Stimulated activated CD4-positive, alpha-beta T cell treated with anti-CD3 and anti-CD28 coated beads, Interleukin-2, amount 100 ng/mL, for 24 hours (primary cell): ENCODE measurements at places on chromosomes 2 and 18.

- DNase-seq = no peak
Observed at GRCh38 chr2:66494708-66495107, 59.8 kb downstream of the MEIS1 start.

GRCh38 chr2:14756981-14757657 is 124.6 kb downstream of the LRATD1 start:
- no peak for DNase-seq

DNA sequence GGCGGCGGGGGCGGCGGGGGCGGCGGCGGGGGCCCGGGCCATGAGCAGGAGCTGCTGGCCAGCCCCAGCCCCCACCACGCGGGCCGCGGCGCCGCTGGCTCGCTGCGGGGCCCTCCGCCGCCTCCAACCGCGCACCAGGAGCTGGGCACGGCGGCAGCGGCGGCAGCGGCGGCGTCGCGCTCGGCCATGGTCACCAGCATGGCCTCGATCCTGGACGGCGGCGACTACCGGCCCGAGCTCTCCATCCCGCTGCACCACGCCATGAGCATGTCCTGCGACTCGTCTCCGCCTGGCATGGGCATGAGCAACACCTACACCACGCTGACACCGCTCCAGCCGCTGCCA is 644 bp downstream of the ONECUT2 start:
- DNase-seq = no peak

GRCh38 chr2:208013285-208014178 is 11.8 kb downstream of the PLEKHM3 start:
- DNase-seq = no peak

DNA sequence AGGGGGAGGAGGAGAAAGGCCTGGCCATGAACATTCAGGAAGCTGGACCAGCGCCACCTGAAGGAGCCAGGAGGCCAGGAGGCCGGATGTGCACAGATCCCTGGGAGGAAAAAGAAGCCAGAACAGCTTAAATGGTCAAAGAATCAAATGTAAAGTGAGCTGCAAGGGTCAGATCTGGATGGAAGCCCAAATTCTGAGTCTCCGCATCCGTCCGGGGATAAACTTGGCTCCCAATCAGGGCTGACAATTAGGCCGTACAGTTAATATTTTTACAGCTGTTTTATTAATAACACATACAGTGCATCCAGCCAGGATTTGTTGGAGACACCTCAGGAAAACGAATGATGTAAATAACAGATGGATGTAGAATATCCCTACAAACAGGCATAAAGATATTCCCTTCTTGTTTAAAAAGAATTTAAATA is 495.1 kb upstream of the TCF4 start:
- no peak for DNase-seq

DNA sequence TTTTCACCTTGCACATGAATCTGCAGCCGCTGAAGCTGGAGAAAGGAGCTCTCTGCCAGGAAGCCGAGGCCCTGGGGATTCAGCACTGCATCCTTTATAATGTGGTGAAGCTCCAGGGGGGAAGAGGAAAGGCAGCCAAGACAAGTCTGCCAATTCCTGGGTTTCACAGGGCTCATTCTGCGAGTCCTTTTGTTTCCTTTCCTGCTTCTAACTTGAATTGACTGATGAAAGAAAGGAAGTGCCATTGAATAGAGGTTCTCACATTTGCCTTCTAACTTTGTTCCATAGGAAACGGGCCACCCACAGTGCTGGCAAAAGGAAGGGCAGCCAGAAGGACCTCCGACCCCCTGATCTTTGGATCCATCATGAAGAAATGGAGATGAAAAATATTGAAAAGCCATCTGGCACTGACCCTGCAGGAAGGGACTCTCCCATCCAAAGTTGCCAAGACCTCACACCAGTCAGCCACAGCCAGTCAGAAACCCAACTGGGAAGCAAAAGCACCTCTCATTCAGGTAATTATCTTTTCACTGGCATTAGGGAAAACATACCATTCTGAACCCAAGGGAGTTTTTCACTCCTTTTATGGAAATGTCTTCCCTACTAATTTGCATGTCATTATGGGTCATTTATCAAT is 765.4 kb downstream of the MBD2 start:
- no peak for DNase-seq

DNA sequence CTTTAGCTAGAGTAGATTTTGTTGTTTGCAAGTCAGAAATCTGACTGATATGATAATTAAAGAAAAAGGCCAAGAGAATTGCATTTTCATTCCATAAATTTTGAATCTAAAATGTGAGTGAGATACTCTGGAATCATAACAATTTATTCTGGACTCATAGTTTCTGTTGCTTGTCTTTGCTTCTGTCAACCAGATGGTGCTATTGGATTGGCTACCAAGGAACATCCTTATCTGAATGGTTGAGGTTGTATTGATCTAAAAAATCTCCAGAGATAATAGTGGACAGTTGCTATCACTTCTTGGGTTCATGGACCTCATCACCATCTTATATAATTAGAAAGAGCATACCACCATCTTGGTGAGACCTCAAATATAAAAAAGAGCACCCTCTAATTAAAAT is 34.0 kb upstream of the CPS1 start:
- no peak for DNase-seq

DNA sequence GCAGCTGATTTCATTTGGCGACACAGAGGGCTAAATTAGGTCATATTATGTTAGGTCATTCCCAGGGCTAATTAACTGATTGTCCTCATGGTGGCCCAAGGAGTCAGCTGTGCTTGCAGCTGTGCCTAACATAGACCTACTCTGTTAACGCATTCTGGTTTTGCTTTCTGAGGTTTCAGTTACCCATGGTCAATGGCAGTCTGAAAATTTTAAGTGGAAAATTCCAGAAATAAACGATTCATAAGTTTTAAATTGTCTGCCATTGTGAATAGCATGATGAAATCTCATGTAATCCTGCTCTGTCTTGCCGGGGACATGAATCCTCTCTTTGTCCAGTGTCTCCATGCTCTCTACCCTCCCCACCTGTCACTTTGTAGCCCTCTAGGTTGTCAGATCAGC is 168.7 kb downstream of the KCNS3 start:
- DNase-seq = no peak

DNA sequence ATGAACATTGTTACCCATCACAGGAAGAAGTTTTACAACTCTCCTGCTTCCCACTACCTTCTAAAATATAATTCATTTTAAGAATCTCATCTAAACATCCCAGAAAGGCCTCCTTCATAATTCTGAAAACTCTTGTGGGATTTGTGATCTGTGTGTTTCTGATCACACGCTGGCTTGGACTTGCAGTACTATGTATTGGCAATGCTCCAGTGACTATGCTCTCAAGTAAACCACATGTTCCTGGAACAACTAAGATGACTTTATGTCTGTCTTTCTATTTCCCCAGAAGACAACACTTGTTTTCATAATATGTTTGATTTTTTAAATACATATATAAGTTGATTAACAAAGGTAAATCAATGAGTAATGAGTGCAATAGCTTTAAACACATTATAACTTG is 376.6 kb upstream of the NETO1 start:
- DNase-seq = no peak

DNA sequence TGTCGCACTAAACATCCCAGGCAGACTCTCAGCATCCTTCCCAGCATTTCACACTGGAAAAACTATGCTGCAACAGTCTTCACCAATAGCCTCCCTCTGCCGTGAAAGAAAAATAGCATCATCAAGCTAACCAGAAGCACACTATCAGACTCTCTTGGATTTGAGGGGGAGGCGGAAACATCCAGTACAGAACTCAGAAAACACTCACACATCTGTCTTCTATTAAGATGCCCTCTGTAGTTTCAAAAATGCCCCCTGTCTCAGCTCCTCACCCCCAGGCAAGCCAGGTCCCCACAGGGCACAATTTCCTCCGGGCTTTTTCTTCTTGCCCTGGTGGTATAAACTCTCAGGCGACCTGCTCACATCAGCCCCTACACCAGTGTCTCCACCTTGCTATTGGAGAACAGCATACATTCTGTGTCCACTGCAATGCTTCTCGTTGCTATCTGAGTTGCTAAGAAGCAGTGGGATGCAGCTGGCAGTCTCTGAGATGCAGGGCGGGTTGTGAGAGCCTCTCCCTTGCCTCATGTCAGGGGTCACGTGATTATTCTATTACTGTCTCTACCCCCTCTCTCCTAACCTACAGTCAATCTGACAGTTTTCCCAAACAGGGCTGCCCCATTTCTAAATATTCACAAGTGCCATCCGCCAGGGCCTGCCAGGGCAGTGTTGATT is 189.9 kb downstream of the INO80D start:
- DNase-seq = no peak

GRCh38 chr18:24660956-24661355 is 200.5 kb downstream of the HRH4 start:
- no peak for DNase-seq

- no peak for DNase-seq
Observed at GRCh38 chr2:111689174-111689573, 194.8 kb downstream of the ANAPC1 start.

DNA sequence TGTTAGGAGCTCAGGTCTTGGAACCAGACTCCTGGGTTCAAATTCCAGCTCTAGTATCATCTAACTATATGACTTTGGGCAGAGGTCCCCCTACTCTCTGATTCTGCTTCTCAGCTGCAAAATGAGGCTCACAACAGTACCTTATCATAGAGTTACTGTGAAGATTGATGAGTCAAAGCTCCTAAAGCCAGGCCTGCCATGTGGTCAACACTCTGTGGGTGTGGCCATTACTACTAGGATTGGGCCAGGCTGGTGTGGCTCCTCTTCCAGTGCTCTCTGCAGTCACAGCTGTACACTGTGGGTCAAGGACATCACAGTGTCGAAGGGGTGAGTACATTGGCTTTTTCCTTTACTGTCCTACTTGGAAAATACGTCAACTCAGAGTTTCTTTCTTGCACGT is 22.6 kb downstream of the CAPN13 start:
- no peak for DNase-seq

- DNase-seq = no peak
Observed at GRCh38 chr18:42039396-42039795, 84.4 kb downstream of the PIK3C3 start.

- DNase-seq = no peak
Observed at GRCh38 chr18:21682371-21683051, 22.1 kb downstream of the ABHD3 start.

GRCh38 chr2:240731178-240731545 is 39.5 kb downstream of the AQP12A start:
- no peak for DNase-seq

- no peak for DNase-seq
Observed at GRCh38 chr18:28267878-28268625, 91.1 kb upstream of the CDH2 start.

DNA sequence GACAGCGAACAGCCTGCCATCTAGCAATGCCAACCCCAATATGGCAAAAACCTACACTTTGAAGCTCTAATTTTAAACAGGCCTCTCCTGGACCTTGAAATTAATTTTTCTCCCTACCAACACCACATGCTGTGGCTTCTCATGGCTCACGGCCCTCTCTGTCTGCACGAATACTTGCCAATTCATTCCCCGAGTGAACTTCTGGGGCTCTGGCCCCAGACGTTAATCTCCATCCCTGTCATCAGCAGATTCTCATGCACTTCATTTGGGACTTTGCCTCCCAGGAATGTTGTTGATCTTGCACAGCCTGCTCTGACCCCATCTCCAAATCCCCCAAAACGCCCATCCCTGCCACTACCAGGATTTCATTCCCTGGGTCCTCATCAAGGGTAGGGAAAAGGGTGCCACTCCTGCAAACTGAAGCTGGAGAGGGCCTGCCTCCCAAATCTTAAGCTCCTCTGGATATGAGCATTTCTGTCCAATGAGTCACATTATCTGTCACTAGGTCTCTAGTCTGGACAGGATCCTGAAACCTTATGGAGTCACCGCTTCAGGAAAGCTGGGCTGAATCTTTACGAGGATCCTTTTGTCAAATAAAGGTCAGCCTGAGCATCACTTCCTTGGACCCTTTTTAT is 10.4 kb downstream of the FIGLA start:
- DNase-seq = no peak

DNA sequence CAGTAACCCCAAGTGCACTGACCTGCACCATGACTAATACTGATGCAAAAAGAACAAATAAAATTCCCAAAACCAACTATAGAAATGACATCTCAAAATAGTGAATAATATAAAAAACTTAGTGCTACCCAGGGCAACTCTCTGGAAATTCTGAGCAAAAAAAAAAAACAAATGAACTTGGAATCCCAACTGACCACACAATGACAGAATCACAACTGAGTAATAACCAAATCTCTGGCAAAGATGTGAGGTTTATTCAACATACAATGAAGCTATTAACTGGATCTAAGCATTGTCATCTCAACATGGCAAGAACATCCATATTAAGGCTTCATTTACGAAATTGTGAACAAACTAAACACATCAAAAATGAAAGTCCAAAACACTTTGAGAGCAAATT is 22.7 kb downstream of the EXOC6B start:
- no peak for DNase-seq

DNA sequence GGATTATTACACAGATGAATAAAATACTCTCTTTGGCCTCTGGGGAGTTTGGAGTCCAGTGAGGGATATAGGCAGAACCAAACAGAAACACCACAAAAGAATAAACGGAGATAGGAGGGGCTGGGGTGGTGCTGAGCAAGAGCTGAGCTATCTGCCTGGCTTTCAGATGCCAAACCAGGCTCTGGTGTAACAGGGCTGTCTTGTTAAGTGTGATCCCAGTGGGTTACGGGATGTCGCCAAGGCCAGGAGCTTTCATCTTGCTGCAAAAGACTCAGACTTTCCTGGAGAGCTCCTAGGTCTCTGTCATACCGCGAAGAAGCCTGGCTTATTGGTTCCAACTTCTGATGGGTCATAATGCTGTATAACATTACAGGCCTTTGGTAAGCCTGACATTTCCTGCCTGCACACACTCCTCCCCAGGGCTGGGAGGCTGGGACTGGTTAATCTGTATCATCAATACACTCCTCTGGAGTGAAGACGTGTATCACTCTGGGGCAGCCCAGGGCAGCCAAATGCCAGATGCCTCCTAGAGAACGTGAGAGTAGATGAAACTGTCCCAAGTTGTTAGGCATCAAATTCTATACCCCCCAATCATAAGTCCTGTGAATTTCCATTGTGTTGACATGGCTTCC is 60.5 kb downstream of the STPG4 start:
- no peak for DNase-seq

DNA sequence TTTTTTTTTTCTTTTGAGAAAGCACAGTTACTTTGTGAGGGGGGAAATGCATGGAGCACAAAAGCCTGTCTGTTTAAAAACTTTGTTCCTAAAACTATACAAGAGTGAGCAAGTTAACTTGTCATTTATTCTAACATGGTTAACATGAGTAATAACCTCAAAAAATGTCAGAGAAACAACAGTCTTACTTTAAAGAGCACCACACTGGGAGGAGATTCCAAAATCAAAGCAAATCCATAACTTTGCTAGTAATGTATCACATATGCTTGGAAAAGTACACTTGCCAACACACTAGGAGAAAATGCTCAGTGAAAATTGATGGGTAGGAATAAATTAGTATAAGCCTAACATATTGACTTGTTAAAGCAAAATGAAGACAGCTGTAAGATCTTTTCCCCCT is 157.1 kb downstream of the PRPF40A start:
- DNase-seq = no peak

DNA sequence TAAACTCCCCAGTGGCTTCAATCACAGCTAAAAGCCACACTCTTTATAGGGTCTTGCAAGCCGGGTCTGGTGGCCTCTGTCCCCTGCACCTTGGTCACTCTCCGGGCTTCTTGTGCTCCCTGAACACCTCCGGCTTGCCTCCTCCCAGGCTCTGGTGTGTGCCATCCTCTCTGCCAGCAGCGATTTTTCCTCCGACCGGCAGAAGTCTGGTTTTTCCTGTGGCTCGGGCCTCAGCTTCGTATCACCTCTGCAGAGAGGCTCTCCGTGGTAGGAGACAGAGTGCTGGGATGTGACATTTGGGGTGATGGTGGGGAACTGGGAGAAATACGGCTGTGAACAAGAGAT is 58.8 kb upstream of the HPCAL1 start:
- DNase-seq = no peak
